T-cell (primary cell): ENCODE measurements at places on chromosomes 7 and 10. TPM values are rescaled to one million over a fixed set of nuclear protein-coding genes. Genes with fewer than 3 reads are reported as not detected.

KLHDC10 gene
- total RNA-seq = 20.5 TPM

FAM13C gene
- total RNA-seq = not detected

ENTPD1 gene
- 2.3 TPM for total RNA-seq

ZNF25 gene
- total RNA-seq = 8.1 TPM

CNOT4 gene
- total RNA-seq = 33.7 TPM

RASSF4 gene
- 2.7 TPM for total RNA-seq

STEAP4 gene
- 0.19 TPM for total RNA-seq

FAM25A gene
- total RNA-seq = not detected

NME8 gene
- not detected for total RNA-seq

EPHB4 gene
- total RNA-seq = 12.7 TPM

NUPR2 gene
- total RNA-seq = not detected

ZKSCAN5 gene
- 8.5 TPM for total RNA-seq

ZNF746 gene
- 29.2 TPM for total RNA-seq

CCZ1 gene
- total RNA-seq = 71.8 TPM

FBXW4 gene
- 88.5 TPM for total RNA-seq

CACNB2 gene
- not detected for total RNA-seq

TSPAN12 gene
- 0.44 TPM for total RNA-seq

LIPF gene
- not detected for total RNA-seq

UROS gene
- total RNA-seq = 35.4 TPM

MBL2 gene
- total RNA-seq = not detected

NPFFR1 gene
- not detected for total RNA-seq

PNLIPRP3 gene
- not detected for total RNA-seq

INSYN2A gene
- not detected for total RNA-seq

SRRM3 gene
- total RNA-seq = not detected

AMPH gene
- total RNA-seq = not detected

SPDYE2 gene
- total RNA-seq = 0.35 TPM

C1QL3 gene
- total RNA-seq = not detected

PRKG1 gene
- total RNA-seq = not detected

ADAM12 gene
- 5.7 TPM for total RNA-seq
